M059J (cell line): ENCODE measurements at places on chromosomes 4 and X.
A peak's percentile ranks its signal among the peaks of the same experiment; 100 is the strongest.

- DNase-seq, result no peak
Observed at GRCh38 chr4:38332699-38333098, 331.3 kb upstream of the KLF3 start.

- peak; percentile 71 for DNase-seq
Observed at GRCh38 chr4:87985097-87985886, 9.8 kb downstream of the SPP1 start.

DNA sequence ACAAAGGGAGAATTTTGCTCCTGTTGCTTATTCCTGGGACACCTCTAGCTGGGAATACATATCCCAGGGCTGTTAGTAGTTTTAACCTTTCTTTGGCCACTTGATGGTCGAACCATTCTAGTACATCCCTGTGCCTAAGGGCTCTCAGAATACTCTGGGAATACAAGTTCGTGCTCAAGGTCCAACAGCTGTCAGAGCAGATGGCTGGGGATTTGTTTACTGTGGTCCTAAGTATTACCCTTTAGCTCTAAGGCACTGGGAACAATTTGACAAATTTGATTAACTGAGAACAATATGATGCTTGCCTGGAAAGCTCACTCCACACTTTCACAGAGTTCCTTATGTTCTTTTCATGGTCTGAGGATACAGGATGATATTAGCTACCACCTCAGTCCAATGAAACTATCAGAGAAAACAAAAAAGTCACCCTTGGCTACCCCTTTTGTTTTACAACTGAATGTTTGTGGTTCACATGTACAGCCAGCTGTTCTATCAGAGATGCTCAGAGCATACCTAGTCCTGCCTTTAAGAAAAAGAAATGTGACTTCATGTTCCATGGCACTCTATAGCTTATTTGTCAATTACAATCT is 47.4 kb upstream of the PHOX2B start:
- DNase-seq, result no peak

GRCh38 chrX:123878252-123878721 is 18.4 kb downstream of the XIAP start:
- DNase-seq, result peak; percentile 45

DNA sequence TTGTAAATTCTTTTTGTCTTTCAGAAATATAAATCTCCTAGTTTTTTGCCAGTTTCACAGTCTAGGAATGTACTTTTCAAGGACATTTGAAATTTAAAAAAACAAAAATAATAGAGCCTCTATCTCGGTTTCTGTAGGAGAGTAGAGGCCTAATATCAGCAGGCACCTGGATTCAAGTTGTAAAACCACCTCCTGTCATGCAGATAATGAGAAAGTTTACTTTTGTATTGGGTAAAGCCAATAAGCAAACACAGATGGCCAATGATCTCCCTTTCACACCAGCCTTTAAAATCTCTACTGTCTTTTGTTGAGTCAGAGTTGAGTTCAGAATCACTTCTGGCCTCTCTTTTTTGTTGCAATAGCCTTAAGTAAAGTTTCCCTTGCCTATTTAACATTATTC is 1499.9 kb downstream of the PCDH18 start:
- DNase-seq, result no peak

- DNase-seq, result no peak
Observed at GRCh38 chr4:167918077-167918476, 174.3 kb upstream of the ANXA10 start.

- no peak for DNase-seq
Observed at GRCh38 chr4:81550388-81550859, 78.7 kb upstream of the RASGEF1B start.
